Stimulated activated CD4-positive, alpha-beta T cell treated with anti-CD3 and anti-CD28 coated beads, Interleukin-2, amount 100 ng/mL, for 24 hours (primary cell): ENCODE measurements at places on chromosomes 7 and 10.

GRCh38 chr10:64397125-64397524 is 875.9 kb downstream of the REEP3 start:
- no peak for DNase-seq

GRCh38 chr10:24569330-24569796 is 154.3 kb downstream of the ARHGAP21 start:
- DNase-seq, result no peak

DNA sequence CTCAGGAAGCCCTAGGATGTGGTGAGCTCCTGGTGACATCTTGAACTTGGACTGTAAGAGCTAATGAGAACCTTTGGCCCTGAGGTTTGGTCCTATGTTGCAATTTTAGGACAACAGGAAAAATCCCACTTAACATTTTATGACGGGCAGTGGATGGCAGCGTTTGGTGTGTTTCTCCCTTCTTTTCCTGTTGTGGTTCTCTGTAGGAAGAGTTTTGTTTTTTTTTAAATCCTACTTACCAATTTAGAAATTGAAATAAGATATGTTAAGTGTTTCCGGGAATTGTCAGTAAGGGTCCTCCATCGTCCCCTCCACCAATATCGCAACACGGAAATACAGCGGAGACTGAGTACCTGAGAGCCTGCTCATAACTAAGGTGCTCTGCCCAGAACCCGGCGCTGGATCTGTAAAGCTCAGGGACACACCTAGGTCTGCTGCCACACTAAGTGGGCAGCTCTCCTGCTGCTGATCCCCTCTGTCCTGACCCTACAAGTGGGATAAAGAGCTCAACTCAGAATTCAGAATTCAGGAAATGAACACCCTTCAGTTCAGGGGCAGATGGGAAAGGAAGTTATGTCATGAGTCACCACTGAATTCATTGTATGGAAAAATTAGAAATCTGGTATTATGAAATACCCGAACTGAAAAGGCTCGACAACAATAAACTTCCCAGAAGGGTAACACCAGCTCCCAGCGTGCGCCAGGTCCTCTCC is 9.1 kb upstream of the PROSER2 start:
- DNase-seq, result no peak

DNA sequence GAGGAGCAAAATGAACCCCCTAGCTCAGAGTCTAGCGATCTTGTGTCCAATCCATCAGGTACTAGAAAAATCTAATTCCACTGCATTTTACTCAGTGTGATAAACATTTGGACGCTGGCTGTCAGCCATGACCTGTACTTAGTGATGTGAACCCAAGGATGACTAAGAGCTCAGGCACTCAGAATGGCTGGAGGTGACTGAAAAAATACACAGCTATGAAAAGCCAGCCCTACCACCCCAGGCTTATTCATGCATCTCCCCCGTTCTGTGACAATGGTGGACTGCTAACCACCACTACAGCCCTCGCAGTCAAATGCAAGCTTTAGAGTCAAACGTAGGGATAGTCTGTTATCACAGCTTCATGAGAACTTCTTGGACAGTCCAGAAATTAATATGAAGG is 14.9 kb downstream of the AFAP1L2 start:
- no peak for DNase-seq

DNA sequence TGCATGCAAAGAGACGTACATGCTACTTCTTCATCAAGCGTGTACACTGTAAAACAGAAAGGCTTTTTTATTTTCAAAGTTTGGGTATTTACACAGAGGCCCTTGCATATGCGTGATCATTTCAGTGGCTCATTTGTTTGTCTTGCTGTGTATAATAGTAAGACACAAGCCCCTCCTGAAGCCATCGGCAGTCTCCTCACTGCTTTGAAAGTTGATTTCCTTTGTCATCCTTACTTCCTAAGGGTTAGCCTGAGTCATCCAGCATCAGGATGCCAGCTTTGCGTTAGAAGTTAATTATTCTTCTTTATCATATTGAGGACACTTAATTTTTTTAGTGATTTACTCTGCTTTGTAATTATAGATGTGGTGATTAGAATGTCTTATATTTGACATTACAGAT is 72.5 kb upstream of the CTBP2 start:
- no peak for DNase-seq

DNA sequence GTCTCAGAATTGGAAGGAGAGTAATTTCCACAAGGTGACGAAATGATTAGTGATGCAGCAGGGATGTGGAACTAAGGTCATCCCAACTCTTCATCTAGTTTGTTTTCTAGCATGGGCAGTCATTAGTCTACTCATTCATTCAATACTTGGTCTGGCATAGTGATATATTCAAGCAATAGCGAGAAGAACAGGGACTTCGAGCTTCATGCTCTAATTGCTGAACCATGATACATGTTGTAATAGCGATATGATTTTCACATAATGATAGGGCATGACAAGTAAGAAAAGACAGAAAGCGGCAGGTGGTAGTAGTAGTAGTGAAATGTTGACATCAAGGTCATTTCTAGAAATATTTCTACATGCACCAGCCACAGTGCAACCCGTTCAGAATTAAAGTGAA is 652.1 kb downstream of the PHTF2 start:
- no peak for DNase-seq

- DNase-seq, result no peak
Observed at GRCh38 chr10:67771200-67771599, 66.8 kb downstream of the DNAJC12 start.

DNA sequence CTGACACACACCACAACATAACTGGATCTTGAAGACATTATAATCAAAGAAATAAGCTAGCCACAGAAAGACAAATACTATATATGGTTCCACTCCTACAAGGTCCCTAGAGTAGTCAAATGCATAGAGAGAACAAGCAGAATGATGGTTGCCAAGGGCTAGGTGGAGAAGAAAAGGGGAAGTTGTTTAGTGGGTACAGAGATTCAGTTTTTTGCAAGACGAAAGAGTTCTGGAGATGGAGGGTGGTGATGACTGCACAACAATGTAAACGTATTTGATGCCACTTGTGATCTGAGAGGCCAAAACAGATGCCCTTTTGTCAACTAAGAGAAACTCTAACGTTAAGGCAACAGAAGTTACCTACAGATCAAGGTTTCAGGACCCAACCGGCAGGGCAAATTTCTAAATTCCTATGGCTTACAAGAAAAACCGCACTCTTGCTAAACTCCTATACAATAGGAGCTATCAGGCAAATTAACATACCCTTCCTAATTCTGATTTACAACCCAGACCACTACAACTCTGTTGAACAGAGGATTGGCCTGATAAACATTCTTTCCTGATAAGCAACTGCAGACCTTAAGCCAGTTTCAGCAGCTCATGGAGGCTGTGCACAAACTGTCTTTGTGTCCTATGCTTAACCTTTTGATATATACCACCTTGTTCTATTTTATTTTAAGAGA is 69.0 kb downstream of the FAM107B start:
- no peak for DNase-seq

- no peak for DNase-seq
Observed at GRCh38 chr10:76334255-76334654, 902.8 kb downstream of the LRMDA start.

- DNase-seq, result no peak
Observed at GRCh38 chr10:29703271-29703670, 68.5 kb upstream of the SVIL start.

GRCh38 chr10:14549496-14549895 is 218.8 kb upstream of the FRMD4A start:
- DNase-seq, result no peak

DNA sequence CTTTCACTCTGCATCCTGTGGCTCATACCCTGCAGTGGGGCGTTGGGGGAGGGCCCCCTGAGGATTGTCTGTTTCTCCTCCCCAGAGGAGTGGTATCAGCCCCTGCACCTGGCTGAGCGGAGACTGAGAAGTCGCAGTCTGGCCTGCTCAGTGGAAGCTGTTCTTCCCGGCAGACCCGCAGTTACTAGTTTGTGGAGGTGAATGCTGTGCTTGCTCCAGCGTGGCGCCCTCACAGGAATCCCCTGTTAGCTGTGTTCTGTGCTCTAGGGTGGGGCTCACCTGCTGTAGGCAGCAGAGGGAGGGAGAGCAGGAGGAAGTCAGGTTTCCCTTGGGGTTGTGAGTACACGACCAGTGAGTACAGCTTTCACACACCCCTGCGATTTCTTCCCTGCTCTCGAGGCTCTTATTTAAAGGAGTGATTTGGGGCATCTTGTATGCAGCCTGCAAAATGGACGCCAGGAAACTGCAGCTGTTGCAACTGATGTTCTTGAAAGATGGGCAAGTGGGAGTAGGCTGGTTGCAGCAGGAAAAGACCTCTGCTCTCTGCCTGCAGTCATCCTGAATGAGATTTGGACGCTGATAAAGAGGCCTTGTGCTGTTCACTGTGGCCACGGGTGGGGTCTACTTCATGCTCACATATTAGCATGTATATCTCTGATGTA is 66.4 kb downstream of the HK1 start:
- DNase-seq, result no peak

- DNase-seq, result no peak
Observed at GRCh38 chr10:49303711-49304110, 4.7 kb downstream of the C10orf71 start.

- no peak for DNase-seq
Observed at GRCh38 chr7:133479456-133480065, 226.7 kb downstream of the EXOC4 start.

DNA sequence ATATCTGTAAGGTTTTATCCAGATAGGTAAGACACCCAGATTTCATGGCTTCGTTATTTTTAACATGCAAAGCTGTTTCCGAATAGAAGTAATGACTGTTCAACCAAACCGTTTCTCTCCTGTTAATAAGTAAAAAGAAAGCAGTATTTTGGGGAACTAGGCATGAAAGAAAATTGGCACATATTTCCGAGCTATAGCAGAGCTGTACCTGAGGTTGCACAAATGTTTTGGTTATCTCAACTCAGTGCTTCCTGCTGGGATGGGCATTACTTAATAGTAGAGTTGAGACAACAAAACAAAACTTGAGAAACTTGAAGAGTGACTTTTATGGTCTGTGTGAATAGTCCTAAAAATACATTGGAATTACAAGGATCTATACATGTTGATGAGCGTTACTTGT is 564.3 kb upstream of the SORCS1 start:
- DNase-seq, result no peak

- no peak for DNase-seq
Observed at GRCh38 chr7:83119026-83119382, 43.7 kb downstream of the PCLO start.

DNA sequence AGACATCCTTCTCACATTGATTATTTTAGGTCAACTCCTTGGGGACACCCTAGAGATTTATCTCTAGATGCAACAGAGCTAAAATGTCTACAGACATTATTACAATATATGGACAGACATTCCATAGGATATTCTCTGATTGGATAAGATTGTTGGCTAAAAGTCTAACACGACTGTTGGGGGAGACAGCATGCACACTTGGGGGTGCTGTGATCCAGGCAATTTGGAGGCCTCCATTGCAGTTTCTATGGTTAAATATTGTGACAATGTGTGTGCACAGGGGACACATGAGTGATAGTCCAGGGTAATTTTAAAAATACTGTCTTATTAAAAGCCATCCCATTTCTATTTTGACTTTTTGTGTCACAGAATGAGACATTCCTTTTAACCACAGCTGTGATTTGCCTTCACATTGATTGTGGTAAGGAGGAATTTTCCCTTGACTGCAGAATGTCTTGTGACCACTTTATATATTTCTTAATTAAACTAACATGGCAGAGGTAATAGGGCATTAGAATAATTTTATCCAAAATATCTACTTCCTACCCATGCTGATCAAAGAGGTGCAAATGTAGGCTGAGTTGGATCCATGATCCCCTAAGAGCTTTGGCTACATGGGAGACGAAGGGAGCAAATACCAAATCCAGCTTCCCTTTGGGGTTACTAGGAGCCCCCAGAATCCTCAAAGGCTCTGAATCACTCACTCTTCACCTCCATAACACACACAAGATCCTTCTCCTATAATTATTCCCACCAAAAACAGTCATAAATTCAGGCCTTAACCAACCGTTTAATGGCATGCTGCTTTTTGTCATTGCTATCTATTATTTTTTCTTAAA is 7.3 kb downstream of the TFPI2 start:
- no peak for DNase-seq

GRCh38 chr7:113128031-113128430 is 9.7 kb upstream of the SMIM30 start:
- DNase-seq, result no peak

- DNase-seq, result no peak
Observed at GRCh38 chr7:55469721-55470120, 102.6 kb downstream of the VOPP1 start.

DNA sequence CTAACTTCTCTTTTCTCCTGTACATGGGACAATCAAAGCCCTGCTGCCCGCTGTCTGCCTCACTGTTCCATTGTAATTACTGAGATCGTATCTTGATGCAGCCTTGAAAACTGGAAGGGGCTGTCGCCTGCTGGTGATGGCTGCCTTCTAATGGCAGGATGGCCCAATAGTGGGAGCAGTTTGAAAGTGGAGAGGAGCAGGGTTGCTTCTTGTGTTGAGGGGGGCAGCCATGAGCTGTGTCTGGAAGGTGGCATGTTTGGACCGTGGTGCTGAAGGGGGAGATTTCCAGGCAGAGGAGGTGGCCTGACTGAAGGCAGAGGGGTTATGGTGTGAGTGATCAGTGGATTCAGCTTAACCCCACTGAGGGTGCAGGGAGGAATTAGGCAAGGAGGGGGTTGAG is 8.1 kb downstream of the WDFY4 start:
- no peak for DNase-seq

DNA sequence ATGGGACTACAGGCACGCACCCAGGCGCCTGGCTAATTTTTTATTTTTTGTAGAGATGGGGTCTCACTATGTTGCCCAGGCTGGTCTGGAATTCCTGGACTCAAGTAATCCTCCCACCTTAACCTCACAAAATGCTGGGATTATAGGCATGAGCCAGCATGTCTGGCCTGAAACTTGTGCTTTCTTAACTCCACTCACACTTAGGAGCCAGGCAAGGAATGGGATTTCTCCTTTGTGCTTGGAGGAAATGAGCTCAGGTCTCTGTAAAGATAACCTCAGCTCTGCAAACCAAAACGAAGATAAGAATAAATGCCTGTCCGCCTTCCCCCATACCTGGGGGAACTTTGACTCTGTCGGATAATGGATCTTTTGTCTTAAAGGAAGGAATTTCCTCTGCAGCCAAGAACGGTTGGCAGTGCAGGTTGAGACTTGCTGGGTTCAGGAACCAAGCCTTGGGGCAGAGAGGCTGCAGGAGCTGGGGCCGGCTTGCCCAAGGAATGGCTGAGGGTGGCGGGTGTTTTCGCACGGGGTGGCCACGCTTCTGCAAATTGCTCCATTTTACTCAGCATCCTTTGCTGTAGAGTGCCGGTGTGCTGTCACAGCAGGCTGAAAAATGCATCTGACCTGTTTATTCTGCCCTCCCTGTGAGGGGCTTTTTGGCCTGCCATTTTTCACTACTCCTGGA is 174.2 kb downstream of the KIAA1217 start:
- no peak for DNase-seq

- no peak for DNase-seq
Observed at GRCh38 chr10:75544386-75544785, 113.0 kb downstream of the LRMDA start.

- DNase-seq, result no peak
Observed at GRCh38 chr7:21071561-21072501, 285.1 kb upstream of the SP8 start.

- no peak for DNase-seq
Observed at GRCh38 chr7:73437621-73438416, 4.2 kb downstream of the FZD9 start.
